Urinary bladder (tissue), 4 donors: ENCODE measurements at places on chromosomes 1 and 21. TPM values are rescaled to one million over a fixed set of nuclear protein-coding genes. Genes with fewer than 3 reads are reported as not detected.

GRCh38 chr1:85611856-85612255 is 31.3 kb downstream of the CCN1 start:
- DNase-seq: no peak

- DNase-seq: no peak
Measured at GRCh38 chr1:218705911-218706893, 361.1 kb downstream of the TGFB2 start.

GRCh38 chr1:58941471-58942289 is 157.8 kb upstream of the JUN start:
- no peak for DNase-seq

DNA sequence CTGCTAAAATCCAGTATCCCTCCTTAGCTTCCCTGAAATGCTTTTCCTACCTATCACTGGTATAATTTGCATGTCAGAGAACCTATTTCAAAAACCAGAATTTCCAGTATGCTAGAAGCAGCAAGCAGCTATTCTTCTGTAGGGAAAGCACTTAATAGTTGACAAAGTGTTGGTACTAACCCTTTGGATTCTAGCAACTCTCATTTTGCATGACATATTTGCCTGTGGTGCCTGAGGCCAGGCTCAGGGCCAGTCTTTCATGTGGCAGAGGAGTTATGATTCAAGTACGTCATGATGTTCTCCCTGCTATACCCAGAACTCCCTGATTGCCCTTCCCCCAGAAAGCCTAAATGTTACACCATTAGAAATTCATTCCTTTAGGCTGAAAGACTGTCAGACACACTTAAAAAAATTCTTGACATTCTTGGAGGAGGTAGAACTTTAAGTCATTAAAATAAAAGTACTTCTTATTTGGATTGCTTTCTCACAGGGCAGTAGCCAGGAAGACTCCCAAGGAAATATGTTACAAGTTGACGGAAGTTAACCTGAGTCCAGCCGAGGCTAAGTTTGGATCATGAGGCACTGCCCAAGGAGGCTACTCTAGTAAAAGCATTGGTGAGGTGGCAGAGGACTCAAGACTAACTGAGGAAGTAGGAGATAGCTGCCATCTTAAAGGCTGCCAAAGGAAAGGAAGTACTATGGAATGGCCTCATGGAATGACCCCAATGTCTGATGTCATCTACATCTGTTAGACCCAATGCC is 298.4 kb upstream of the SPAG17 start:
- no peak for DNase-seq

DNA sequence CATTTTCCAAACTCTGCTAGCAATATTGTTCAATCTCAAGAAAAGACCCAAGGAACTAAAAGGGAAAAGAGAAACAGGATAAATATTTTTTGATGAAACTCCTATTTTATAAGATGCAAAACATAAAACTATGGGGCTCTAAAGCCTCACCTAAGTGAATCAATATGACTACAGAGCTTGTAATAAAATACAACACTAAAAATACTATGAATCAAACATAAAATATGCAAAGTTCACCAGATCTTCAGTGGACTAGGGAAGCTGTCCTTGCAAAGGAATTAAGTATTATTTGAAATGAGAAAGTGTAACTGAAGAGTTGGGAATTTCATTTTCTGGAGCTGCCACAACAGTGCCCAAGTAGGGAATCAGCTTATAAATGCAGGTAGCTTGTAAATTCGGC is 124.5 kb downstream of the CRB1 start:
- no peak for DNase-seq

The DNAJC28 gene
- 2.7 TPM for total RNA-seq

- DNase-seq: no peak
Measured at GRCh38 chr1:203081465-203082230, 4.2 kb downstream of the MYOG start.

- no peak for DNase-seq
Measured at GRCh38 chr1:107897438-107898345, 67.3 kb downstream of the VAV3 start.

DNA sequence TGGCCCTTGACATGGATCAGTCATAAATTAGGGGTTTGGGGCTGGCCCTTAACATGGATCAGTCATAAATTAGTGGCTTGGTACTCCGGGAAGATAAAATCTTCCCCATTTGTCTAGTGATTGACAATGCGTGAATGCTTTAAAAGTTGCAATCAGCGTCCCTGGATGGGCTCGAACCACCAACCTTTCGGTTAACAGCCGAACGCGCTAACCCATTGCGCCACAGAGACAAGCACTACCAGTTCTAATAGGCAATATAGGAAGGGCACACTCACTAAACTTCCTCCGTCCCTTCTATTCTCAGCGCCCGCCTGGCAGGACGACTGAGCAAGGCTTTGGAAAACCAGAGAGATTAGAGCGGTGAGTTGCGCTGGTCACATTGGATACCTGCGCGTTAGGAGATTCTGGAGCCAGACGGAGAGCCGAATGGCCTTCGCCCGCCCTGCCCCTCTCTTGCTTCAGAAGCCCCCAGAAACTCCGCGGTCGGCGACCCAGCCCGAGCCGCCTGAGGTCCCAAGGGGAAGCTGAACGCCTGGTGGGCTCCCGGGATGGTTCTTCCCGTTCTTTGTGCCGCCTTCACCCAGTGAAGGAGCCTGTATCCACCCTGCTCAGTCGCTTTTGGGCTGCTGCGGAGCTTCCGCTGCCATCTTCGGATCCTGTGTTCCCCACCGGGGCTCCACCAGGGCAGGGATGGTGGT is 235.9 kb downstream of the FAM72C start:
- DNase-seq: no peak
